Right ventricle myocardium superior (tissue), 1 donor: ENCODE measurements at places on chromosomes 16 and 17.

GRCh38 chr16:46573834-46574159, 47.4 kb downstream of the SHCBP1 start:
- no peak for DNase-seq

- DNase-seq, result no peak
These were observed 1.3 kb upstream of the CLEC19A start for GRCh38 chr16:19284207-19284606.

DNA sequence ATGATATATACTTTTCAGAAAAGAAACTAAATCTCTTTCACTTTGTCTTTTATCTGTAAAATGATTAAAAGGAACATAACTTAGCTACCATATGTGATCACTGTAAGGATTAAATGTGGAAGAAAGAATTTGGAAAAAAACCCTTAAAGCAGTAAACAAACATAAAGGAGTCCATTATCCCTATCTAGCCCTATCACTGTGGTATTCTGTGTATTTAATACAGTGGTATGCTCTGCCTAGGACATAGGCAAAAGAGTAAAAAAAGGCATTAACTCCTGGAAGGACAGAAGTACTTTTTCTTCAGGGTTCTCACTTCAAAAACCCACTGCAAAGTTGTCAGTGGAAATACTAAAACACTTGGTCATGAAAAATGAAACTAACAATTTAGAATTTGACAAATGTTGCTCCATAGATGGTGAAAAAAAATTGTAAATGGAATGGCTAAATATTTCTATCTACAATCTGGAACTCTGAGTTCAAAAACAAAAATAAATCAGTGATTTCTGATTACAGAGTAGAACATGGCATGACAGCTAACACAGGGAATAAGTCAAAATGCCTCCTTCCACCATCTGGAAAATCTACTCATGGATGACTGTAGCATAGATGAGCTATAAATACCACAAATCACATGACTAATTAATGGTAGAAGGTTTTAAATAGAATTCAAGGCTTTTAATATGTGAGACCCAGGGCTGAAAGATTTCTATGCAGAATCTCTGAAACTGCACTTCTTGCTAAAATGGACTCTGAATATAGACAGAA, 140.1 kb downstream of the ITFG1 start:
- DNase-seq, result no peak

DNA sequence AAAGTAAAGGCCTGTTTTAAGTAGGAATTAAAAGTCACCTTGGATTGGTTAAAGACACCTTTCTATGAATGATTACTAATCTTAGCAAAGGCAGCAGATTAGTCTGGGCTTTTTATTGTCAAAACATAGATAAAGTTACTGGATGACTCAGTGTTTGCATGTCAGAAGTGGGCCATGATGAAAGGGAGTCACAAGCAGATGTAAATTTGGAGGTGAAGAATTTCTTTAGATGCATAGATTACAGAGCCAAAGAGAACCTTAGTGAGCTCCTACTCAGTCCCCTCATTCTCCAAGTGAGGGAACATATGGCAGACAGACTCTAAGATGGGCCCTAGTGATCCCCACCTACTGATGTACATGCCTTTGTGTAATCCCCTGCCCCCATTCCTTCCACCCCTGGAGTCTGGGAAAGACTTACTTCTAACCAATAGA, 124.5 kb downstream of the HS3ST3A1 start:
- no peak for DNase-seq

GRCh38 chr17:6512552-6512951, 43.8 kb downstream of the PITPNM3 start:
- DNase-seq, result no peak
